ENCODE measurements at places on chromosomes 4 and X.

- no peak for DNase-seq
Observed at GRCh38 chrX:16290997-16291396, 123.7 kb downstream of the MAGEB17 start.

DNA sequence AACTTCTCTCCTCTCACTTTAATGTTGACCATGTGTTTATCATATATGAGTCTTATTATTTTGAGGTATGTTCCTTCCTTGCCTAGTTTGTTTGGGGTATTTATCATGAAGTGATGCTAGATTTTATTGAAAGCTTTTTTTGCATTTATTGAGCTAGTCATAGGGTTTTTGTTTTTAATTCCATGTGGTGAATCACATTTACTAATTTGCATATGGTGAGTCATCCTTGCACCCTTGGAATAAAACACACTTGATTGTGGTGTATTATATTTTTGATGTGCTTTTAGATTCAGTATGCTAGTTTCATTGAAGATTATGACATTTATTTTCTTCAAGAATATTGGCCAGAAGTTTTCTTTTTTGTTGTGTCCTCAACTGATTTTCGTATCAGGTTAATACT lies 464.6 kb downstream of the PCDH18 start:
- DNase-seq, result no peak

DNA sequence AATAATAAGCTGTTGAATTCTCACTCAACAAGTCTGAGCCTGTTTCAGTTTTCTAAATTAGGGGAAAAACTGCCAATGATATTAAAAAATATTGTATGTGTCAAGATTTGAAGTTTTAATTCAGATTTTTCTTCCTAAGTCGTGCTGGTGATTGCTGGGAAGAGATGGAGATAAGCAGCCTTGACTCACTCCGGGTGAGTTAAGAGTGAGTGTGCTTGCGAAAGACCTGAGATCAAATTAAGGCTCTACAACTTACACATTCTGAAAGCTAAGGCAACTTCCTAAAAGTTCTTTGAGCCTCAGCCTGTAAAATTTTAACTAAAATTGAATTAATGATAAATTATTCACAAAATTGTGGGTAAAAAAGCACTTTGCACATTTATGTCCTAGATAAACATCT lies 1441.2 kb downstream of the PCDH7 start:
- no peak for DNase-seq

- DNase-seq, result no peak
Observed at GRCh38 chr4:73723023-73723422, 17.3 kb upstream of the CXCL8 start.

DNA sequence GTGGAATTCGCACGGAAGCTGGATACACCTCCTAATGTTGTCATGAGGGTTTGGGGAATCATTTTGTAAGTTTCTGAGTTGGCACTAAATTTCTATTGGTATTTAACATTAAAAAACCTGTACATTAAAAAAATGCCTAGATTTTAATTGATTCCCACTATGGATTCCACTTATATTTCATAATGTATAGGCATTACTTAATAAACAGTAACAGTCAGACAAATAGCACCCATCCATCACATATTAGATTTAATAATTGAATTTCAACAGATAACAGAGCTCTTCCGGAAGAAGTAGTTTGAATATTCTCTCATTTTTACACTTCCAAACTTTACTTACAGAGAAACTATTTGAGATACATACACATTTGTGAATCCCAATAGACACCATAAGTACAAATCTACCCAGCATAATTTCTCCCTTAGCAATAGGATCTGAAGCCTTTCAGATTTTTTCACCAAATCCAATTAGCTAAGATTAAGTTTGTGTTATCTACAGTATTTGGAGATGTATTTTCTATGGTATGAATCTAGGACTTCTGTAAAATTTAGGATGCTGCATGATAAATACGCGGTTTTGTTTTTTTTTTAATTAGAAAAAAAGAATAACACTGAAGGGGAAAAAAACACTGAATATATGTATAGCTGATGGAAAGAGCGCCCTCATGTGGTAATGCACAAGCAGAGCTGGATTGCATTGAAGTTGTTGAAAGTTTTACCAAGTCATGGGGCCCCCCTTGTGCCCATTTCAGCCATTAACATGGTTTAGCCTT lies 12.2 kb upstream of the ODAM start:
- no peak for DNase-seq

Measured in CD4-positive, alpha-beta T cell treated with Interleukin-4 for 1 hour (primary cell).